Peyer's patch (tissue), 4 donors: ENCODE measurements at places on chromosomes 11 and 22.

GRCh38 chr11:2690596-2691354 lies 9.0 kb downstream of the KCNQ1OT1 start:
- peak; percentile 37 for DNase-seq

DNA sequence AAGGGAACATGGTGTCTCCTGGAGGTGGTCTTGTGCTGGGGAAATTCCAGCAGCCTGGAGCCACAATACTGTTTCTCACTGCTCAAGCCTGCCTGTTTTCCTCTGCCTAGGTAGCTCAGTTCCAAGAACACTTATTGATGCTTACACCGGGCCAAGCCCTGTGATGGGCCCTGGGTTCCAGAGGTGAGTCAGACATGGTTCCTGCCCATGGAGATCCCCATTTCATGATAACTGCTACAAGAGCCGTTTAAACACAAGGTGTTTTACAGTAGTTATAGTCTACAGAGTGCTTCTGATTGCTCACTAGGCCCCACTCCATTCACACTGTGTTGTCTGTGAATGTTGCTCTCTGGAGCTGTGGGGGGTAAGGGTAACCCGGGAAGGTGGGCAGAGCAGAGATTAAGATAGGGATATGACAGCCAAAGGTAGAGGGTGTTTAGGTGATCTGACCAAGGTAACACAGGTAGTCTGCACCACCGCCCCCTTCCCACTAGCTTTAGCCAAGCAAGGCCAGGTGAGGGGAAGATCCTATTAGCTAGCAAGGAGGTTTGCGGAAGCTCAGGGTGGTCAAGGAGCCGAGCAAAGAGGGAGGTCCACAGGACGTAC lies 696 bp upstream of the MICAL2 start:
- peak; percentile 68 for DNase-seq

- DNase-seq, result no peak
Observed at GRCh38 chr11:45459491-45459890, 173.3 kb upstream of the SYT13 start.

DNA sequence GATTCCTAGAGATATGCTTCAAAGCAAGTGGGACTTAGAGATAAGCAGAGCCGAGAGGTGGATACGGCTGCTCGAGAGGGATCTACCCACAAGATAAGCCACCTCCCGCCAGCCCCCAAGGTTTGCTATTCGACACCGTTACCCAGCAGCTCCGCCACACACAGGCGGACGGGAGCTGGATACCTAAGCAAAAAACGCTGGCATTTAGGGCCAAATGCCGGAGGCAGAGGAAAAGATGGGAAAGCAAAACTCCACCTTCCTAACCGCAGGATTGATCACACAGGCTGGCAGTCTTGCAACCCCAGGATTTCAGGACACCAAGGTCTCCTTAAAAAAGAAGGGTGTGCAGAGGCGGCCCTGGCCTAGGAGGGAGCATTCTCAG lies 709 bp downstream of the FTH1 start:
- no peak for DNase-seq

- DNase-seq, result no peak
Observed at GRCh38 chr22:44683237-44683636, 18.8 kb upstream of the PRR5 start.

GRCh38 chr11:99268886-99269285 lies 248.1 kb downstream of the CNTN5 start:
- no peak for DNase-seq

DNA sequence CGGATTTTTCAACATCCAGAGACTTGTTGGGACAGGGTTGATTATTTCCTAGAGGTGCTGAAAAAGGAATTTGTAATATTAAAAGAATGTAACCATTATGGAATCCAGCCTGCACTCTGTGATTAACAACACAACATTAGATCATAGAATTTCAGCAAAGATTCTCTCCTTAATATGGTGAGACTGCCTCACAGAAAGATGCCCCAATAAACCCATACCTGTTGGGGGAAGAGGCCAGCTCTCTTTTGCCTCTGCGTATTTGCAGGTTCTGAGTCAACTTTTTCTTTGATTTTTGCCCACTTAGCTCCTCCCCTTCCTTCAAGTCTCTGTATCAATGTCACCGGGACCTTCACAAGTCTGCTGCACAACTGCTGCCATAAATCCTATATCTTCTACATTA lies 12.4 kb upstream of the MTMR3 start:
- no peak for DNase-seq

DNA sequence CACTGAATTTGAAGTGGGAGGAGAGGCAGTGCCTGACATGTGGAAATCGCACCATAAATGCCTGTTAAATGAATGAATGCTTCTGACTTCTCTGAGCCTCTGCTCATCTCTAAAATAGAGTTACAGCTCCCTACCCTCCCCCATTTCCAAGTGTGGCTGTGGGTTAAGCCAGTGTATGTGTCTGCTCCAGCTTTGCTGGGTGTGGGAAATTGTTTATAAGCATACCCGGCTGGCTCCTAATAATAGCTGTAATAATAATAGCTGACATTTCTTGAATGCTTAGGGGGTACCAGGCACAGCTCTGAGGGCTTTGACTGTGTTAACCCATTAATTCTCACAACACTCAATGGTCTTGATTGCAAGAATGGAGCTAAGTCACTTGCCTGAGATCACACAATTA lies 7.0 kb upstream of the FCHSD2 start:
- no peak for DNase-seq

DNA sequence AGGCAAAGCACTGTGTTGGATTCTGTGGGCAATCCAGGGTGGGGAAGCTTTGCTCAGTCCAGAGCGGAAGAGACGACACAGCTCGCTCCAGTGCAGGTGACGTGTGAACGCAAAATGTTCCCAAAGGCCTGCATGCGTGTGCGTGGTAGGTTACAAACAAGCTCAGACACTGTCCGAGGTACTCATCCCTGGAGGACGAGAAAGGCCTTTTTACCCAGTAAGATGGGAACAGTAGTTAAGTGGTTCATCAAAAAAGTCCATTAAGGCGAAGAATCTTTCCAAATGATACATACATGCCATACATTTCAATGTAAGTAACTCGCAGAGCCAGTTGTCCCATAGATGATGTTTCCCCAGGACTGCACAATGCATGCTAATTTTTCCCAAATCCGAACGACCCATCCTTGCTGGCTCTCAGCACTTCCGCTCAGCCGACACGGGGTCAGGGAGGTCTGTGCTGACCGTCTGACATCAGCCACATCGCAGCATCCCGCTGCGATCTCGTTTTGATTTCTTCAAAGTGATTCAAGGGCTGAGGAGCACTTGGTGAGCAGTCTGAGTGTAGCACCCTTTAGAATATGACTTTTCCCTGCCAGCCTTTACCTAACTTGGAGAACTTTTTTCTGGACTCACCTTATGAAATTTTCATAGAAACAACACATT lies 19.0 kb downstream of the B3GAT1 start:
- DNase-seq, result no peak

GRCh38 chr11:43686207-43686606 lies 5.7 kb downstream of the HSD17B12 start:
- no peak for DNase-seq

- DNase-seq, result no peak
Observed at GRCh38 chr11:17573526-17573925, 26.5 kb downstream of the OTOG start.

DNA sequence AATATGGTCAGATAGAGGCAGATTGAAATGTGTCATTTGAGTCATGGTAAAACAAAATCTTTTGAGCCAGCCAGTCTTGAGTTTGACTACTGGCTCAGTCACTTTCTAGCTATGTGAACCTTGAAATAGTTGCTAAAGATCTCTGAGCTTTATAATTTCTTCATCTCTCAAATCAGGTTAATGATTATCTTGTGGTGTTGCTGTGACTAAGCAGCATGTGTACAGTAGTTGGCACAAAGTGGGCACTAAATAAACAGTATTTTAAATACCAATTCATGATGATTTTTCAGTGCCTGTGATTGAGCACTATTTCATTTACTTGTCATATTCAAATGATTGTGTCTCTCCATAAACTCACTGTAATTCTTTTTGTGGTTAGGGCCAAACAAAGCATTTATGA lies 70.8 kb downstream of the RAB38 start:
- no peak for DNase-seq

DNA sequence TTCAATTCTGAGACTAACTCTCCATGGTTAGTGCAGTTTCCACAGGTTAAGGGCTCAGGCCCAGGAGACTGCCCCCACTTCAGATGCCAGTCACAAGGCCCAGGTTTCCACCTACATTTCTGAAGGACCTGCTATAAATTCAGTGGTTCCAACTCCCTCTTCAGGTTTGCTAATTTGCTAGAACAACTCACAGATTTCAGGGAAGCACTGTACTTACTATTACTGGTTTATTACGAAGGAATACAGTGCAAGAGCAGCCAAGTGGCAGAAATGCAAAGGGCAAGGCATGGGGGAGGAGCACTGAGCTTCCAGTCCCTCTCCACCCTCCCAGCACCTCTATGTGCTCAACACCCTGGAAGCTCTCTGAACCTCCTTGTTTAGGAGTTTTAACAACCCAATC lies 39.3 kb upstream of the SPON1 start:
- DNase-seq, result peak; percentile 51
